ENCODE measurements at places on chromosomes 1 and 21. TPM values are rescaled to one million over a fixed set of nuclear protein-coding genes. Genes with fewer than 3 reads are reported as not detected.

PRCC gene
- 15.6 TPM for total RNA-seq

MYOG gene
- not detected for total RNA-seq

CD1B gene
- not detected for total RNA-seq

TACSTD2 gene
- total RNA-seq, result 0.26 TPM

TAGLN2 gene
- 427 TPM for total RNA-seq

WDR3 gene
- 37.7 TPM for total RNA-seq

PGLYRP3 gene
- not detected for total RNA-seq

LRRC38 gene
- total RNA-seq, result not detected

RHD gene
- not detected for total RNA-seq

CLDN17 gene
- not detected for total RNA-seq

KCNQ4 gene
- 0.53 TPM for total RNA-seq

ADGRL2 gene
- 378 TPM for total RNA-seq

SORT1 gene
- 27.4 TPM for total RNA-seq

SPRR2G gene
- not detected for total RNA-seq

CRP gene
- not detected for total RNA-seq

RGS4 gene
- total RNA-seq, result 809 TPM

NBPF19 gene
- 13.5 TPM for total RNA-seq

SYCP1 gene
- not detected for total RNA-seq

SPRR2E gene
- not detected for total RNA-seq

UCK2 gene
- total RNA-seq, result 59.6 TPM

BSND gene
- total RNA-seq, result not detected

EPS8L3 gene
- not detected for total RNA-seq

CTH gene
- total RNA-seq, result 4.2 TPM

ZNF697 gene
- total RNA-seq, result 14.5 TPM

RPTN gene
- not detected for total RNA-seq

DISC1 gene
- 5.5 TPM for total RNA-seq

LEPR gene
- total RNA-seq, result 43.2 TPM

ACOT11 gene
- 3.6 TPM for total RNA-seq

SPRR4 gene
- not detected for total RNA-seq

ZCCHC17 gene
- 28.5 TPM for total RNA-seq

PAPPA2 gene
- total RNA-seq, result 18.9 TPM

BOLA1 gene
- total RNA-seq, result 9.3 TPM
